ENCODE measurements at places on chromosomes 3 and 15.

- no peak for DNase-seq
Measured at GRCh38 chr3:137121704-137122314, 164.0 kb downstream of the IL20RB start.

DNA sequence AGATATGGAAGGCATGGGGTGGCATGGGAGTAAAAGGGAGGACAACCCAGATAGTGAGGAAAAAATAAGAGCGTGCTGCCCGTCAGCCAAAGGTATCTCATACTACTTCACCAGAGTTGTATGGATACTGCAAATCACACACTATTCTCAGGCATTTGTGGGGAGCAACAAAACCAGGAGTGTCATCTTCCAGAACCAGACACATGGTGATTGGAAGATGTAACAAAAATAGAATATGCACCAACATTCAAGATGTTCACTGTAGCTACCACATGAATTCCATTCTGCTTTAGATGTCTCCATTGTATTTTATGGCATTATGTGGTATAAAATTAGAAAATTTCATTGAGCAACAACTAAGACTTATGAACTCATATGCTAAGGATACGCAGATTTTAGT, 34.9 kb downstream of the CD47 start:
- DNase-seq = no peak

DNA sequence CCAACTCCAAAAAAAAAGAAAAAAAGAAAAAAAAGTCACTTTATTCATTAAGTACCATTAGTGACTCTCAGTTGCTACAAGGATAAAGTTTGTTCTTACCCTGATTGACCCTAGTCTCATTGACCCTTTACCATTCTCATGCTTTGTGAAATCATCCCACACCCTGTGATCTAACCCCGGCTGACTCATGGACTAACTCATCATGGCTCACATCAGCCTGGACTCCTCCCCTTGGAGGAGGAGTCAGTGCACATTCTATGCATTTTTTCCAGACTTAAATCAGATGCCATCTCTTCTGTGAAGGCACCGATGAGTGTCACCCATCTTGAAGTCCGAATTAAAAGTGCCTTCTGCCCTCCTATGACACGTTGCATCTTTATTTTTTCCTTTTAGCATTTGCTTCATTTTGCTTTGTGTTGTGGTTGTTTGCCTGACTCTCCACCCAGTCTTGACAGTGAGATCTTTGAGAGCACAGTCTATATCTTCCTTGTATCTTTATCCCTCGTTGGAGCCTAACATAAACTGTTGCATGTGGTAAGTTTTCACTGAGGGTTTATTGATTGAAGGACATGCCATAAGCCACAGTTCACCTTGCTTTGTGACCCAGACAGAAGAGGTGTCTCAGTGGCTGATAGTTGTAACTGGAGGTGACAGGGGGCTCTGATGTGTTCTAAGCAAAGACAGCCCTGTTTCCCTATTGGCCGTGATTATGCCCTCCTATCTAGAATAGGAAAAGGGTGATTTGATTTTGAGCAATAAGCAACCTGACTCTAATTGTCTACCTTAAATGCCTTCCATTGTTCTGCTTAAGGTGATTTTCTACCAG, 72.1 kb downstream of the IL1RAP start:
- no peak for DNase-seq

GRCh38 chr3:38521391-38521987, 25.3 kb downstream of the EXOG start:
- DNase-seq = peak; percentile 21

DNA sequence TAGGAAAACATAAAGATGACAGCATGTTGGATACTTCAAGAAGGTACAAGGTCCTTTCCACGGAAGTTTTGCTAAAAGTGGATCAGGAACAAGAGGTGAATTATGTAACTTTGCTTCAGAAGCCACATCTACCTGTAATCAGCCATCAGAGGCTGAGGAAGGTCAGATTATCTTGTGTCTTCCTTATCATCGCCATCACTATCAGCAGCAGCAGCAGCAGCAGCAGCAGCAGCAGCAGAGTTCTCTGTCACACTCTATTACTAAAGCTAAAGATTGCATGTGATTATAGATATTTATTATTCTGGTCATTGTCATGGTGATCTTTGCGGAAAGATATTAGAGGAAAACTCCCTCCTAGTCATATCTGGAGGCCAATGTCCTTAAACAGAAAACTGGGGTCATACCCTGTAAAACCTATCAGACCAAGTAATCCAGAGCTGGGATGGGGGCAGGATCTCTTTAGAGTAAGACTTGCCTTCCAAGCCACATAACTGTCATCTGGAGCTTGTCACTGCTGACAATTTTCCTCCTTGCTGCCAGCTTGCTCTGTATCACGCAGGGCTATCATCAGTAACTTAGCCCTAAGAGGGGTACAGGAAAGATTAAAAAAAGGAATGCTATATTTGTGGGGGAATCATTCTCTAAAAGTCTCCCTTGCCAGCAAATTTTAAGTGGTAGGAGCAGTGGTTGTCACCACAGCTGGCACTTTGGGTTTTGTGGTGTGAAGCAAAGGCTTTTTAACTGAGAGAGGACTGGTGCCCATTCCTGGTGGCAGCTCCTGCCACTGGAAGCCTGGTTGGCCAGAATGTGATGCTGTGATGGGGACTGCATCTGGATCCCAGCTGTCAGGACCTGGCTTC, 130.9 kb upstream of the RASGRP1 start:
- DNase-seq = no peak

- DNase-seq = no peak
Measured at GRCh38 chr3:44802011-44802410, 40.4 kb downstream of the KIF15 start.

- DNase-seq = peak; percentile 37
Measured at GRCh38 chr15:40873694-40874561, at the start of gene RHOV. TSS of gene RHOV (minus strand) at chr15:40874234. CDS start at chr15:40874139, 95 bp downstream.

DNA sequence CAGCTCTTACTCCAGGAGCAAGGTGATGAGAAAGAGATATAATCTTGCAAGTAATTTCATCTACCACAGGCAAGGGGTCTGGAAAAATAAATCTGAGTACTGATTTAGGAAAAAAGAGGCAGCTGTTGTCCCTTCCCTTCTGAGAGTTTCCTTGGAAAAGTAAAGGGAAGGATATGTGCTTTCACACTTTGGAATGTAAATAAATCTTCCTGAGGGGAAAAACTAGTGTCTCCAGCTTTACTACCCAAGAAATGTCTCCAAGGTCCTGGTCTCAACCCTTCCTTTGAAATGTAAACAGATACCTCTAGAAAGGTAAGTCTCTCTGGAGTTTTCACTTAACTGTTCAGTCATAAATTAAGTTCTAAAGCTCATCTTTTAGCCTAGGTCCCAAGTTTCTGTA, 102.6 kb downstream of the DPH6 start:
- DNase-seq = no peak

DNA sequence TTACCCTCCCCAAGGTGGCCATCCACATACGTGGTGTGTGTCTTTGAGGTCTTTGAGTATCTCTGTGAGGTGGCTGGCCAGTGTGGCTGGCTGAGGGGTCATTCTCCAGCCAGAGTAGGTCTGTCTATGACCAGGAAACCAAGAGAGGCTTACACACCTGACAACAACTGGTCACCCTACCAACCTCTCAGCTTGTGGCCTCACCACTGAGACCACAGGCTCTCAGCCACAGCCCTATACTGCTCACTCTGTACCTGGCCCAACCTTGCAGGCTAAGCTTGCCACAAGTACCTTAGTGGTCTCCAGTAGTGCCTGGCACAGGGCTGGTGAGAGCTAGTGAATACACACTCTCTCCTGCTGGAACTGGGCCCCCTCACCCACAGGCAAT, 5.1 kb downstream of the HEMK1 start:
- no peak for DNase-seq

- no peak for DNase-seq
Measured at GRCh38 chr15:42147431-42147735, 9.1 kb downstream of the PLA2G4F start.

- no peak for DNase-seq
Measured at GRCh38 chr3:183896610-183897009, 11.9 kb upstream of the PARL start.

DNA sequence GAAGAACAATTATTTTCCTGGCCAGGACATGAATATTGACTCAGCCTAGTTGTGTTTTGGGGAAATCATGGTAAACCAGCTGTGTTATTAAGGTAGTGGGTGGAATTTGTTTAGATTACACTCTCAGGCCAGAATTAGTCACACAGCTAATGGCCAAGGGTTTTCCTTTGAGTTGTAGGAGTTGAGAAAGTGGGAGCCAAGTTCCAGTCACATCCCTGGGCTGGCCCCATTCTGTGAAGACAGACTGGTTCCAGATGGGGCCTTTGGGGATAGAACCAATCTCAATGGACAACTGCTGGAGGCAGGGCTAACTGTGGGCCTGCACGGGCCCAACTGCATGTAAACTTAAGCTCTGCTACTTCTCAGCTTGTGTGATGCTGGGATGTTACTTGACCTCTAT, 1.4 kb upstream of the RASL12 start:
- DNase-seq = no peak

DNA sequence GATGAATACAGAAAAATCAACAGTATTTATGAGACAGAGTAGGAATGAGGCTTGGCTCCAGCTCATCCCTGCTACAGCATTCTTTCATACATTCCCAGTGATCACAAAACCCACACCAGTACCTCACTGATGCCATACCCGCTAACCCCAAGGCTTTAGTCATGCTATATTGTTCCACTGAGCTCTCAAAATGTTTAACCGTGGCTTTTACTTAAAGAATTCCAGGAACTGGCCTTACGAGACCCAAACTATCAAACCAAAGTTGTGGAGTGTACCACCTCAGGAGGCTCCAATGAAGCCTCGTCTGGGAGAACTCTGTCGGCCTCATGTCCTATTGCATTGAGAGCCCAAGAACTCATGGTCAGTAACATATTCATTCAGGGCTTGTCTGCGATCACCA, 278.9 kb downstream of the ULK4 start:
- DNase-seq = no peak

GRCh38 chr3:26118165-26118564, 328.3 kb downstream of the OXSM start:
- no peak for DNase-seq

DNA sequence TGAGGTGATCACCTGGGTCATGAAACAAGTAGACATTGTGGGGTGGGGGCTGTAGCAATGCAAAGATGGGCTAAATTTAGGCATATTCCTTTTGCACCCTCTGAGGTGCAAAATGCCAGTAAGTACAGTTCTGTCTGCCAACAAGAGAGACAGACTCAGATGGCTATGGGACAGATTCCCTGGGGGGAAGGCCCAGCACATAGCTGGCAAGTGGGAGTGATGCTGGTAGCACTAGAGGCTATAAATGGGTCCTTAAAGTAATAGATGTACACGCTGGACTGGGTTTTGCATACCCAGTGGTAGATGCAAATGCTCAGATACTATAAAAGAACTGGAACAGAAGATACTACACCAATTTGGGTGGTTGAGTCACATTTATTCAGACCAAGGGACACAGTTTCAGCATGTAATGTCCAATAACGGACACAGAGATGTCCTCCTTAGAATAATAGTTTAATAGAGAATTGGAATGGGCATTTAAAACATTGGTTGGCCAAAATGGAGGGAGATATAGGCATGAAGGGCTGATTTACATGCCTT, 67.4 kb upstream of the RNU6-1 start:
- DNase-seq = no peak

GRCh38 chr15:90597577-90597976, 67.9 kb downstream of the CRTC3 start:
- no peak for DNase-seq

DNA sequence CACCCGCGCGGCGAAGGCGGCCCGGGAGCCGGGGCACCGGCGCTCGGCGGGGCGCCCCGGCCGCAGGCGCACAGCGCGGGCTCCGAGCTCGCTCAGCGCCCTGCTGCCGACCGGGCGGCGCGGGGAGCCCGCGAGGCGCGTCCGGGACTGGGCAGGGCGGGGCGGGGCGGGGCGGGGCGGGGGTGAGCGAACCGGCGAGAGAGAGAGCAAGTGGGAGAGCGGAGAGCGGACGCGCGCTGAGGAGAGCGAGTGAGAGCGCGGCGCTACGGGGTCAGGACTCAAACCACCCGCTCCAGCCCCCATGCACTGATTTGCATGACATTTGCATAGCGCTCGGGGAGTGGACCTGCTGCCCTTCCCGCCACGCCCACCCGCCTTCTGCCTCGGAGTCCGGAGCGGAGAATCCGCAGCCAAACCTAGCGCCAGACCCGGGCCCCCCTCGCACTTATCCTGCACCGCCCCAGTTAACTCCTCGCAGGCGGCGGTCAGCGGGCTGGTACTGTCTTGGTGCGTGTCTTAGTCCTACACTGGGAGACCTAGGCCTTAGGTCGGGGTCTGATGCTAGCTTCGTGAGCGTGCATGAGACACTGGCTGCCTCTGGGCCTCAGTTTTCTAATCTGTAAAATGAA, at the start of gene MYLK:
Gene MYLK, minus strand, starts transcription at position 130 of the 629 bp plus-strand sequence. CDS start 90,491 bp downstream, outside the sequence.
- DNase-seq = peak; percentile 55

DNA sequence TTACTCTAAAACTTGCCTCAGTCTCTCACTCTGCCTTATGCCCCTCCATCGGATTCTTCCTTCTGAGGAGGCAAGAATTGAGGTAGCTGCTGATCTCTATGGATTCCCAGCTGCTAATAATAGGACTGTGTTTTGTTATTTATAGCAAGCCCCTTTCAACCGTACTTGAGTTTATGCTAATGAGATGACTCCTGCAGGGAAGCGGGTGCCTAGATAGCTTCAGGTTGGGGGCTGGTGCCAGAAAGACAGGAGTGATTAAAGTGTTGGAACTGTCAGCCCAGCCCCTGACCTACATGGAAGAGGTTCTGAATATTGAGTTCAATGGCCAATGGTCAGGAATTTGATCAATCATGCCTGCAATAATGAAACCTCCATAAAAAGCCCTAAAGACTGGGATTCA, 21.8 kb upstream of the LIMD1 start:
- no peak for DNase-seq

DNA sequence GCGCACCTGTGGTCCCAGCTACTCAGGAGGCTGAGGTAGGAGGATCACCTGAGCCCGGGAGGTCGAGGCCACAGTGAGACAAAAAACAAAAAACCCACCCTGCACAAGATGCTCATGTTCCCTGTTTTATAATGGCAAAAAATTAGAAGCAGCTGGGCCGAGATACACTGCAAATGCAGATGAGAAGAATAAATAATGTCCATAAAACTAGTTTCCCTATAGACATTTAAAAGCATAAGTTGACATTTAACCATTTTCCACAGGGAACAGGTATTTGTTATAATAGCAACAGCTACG, 537 bp upstream of the SCAP start:
- no peak for DNase-seq

DNA sequence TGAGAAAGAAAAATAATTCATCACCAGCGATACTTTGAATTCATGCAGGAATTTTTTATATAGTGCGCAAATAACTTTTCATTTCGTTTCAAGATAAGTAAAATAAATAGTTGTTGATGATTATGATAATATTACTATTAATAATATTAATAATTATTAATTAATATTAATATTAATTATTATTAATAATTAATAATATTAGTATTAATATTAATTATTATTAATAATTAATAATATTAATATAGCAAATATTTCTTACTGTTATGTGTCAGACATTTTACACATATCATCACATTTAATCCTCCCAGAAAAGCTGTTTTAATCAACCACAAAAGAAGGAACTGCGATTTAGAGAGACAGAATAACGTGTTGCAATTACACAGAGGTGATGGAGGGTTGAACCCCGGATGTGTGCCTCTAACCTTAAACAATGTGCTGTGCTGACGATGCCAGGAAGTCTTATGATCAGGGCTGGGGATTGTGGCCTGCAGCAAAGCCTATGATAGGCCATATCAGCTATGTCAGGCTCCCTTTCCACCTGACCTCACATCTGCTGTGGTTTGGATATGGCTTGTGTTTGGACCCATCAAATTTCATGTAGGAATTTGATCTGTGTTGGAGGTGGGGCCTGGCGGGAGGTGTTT, 263.5 kb upstream of the NR2F2 start:
- no peak for DNase-seq
